ENCODE measurements at places on chromosomes 12 and 14.
A peak's percentile ranks its signal among the peaks of the same experiment; 100 is the strongest.

GRCh38 chr14:99066378-99066777 lies 205.6 kb downstream of the BCL11B start:
- DNase-seq: no peak

- DNase-seq: no peak
These were observed 27.5 kb upstream of the JPH4 start for GRCh38 chr14:23605931-23606585.

GRCh38 chr12:132099739-132100138 lies 44.4 kb downstream of the DDX51 start:
- no peak for DNase-seq

DNA sequence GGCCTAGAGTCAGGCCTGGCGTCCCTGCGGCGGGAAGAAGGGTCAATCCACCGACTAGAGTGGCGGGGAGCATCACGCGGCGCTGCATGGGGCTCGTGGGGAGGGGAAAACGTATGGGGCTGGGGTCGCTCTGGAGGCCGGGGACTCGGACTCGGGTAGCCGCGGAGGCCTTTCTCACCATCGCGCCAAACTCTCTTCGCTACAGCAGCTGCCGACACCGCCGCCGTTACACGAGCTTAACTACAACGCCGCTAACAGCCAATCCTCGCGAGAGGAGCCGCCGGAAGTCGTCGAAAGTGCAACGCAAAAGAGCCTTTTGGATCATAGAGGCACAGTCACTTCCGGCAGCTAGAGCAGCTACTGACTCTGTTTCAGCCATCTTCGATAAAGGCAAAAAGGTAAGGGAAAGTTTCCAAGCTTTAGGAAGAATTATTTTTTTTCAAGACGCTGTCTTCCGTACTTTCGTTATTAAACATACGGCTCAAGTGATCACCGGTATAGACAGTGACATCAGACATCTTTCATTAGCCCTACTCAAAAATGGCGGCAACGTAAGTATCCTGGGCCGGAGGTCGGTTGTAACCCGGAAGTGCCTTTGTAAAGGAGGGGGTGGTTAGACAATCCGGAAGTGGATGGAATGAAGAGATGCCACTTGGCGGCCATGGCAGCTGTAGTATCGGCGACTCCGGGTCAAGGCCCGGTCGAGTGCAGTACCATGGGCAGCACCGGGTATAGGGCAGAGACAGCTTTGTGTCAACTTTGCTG lies at the start of the genes ERH and SLC39A9:
ERH (minus strand) TSS at position 247 of the 765 bp plus-strand sequence; CDS start at position 181, 66 bp downstream.
SLC39A9 (plus strand) TSS at position 640 of the 765 bp plus-strand sequence. CDS start 678 bp downstream, outside the sequence.
- peak; percentile 94 for DNase-seq

DNA sequence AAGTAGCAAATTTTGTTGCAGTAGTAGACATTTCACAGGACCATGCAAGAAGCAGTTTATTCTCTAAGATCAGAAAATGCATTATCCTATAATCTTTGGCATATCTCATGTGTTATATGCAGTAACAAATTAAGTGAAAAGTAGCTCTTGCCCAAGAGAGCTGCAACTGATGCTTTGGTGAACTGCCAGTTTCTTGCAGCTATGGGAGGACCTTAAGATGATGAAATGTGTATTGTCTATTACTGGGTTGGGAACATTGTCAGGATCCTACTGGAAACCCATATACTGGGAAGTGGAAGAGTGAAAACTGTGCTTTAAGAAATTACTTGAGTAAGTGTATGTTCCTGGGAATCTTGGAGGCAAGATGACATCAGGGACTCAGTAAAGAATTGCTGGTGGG lies 238.8 kb downstream of the DACT1 start:
- DNase-seq: no peak

DNA sequence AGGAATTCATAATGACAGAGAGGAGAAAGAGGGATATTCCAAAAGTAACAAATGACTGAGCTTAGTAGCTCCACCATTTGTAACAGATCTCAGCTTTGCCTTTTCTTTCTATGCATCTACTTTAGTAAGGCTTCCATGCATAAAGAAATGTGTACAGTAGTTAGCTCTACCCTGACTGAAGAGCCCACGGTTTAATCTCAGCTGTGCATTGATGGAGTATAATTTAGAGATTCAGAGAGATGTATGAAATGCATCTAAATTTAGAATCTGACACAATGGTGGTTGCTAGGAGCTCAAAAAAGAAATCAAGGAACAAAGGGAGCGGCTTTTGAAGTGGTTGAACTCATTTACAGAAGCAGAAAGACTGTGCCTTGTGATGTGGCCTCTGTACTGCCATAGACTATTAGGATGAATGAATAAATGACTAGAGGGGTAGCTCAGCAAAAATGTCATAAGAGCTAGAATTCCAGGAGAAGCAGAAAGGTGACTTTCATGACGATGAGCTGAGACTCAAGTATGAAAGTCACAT lies 838.6 kb downstream of the RPS29 start:
- DNase-seq: no peak

DNA sequence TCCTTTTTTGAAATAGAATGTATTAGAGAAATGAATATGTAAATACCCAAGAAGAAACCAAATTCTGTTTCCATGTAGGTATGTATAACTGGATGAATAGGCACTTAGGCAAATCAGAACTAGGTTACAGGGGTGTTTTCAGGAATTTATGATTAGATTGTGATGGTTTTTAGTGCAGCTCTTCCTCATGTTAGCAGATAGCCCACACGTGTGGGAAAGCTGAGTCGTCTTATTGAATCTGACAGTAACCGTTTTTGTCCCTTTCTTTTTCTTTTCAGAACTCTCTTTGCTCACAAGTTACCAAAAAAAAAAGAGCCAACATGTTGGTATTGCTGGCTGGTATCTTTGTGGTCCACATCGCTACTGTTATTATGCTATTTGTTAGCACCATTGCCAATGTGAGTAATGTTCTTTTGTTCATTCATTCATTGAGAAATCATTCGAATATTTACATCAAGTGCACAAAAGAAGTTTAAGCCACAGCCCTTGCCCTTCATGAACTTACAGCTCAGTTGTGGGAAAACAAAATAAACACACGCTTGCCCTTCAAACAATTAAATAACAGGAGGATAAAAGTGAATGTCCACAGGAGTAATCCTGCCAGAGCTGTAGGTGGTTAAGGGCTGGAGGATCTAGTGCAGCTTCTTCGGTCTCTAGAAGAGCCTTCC lies 14.8 kb downstream of the EMP1 start:
- no peak for DNase-seq

DNA sequence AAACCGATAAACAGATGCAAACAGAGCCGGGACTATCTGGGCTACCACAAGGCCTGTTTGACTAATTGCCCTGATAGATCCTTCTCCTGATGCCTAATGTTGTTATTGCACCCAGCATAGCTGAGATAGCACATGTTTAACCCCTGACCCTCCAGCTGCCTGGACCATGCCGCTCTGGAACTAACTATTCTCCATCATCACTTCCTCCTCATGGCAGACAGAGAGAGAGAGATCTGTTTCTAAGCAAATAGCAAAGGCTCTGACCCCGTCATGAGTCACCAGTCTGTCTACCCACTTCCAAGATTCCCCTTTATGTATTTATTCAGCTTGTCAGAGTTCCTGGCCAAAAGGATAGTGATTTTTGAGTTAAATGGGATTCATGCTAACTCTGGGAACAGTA lies 58.2 kb upstream of the FLRT2 start:
- no peak for DNase-seq

Data from glutamatergic neuron (in vitro differentiated cells).